ENCODE measurements at places on chromosomes 6 and 20.
A peak's percentile ranks its signal among the peaks of the same experiment; 100 is the strongest.

DNA sequence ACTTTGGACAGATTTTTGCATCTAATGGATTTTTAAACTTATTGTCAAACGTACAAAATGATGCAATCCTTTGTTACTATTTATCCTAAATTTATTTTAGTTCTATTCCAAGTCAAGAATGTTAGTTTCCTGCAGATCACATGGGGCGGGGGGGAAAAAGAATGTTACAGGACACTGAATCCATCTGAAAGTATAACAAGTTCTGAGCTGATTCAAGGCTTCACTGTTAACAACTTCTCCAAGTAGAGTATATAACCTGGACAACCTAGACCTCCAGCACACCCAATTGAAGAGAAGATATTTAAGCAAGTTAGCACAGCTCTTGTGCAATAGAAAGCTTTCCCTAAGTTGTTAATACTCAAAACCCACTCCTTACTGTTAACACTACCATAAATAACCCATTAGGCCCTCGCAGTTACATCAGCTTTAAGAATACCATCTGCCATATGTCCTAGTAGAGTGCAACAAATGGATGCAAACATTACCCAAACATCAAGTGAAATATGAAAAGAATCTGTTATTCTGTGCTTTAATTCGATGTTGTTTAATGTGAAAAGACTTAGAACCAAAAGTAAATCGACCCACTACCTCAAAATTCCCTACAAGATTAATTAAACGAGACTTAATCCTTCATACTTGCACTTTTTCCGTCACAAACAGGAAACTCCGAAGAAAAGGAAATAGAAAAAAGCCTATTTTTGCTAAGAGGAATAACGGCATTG is 1.3 kb downstream of the SEC63 start:
- H3K27ac ChIP-seq: peak overlapping the region; percentile 99
- peaks cover 7% of the 10 kb centered on the region for H3K36me3 ChIP-seq
- H3K27me3 ChIP-seq: no peaks in the 10 kb centered on the region
- H3K4me1 ChIP-seq: peaks cover 20% of the 10 kb centered on the region
- DNase-seq: no peak

DNA sequence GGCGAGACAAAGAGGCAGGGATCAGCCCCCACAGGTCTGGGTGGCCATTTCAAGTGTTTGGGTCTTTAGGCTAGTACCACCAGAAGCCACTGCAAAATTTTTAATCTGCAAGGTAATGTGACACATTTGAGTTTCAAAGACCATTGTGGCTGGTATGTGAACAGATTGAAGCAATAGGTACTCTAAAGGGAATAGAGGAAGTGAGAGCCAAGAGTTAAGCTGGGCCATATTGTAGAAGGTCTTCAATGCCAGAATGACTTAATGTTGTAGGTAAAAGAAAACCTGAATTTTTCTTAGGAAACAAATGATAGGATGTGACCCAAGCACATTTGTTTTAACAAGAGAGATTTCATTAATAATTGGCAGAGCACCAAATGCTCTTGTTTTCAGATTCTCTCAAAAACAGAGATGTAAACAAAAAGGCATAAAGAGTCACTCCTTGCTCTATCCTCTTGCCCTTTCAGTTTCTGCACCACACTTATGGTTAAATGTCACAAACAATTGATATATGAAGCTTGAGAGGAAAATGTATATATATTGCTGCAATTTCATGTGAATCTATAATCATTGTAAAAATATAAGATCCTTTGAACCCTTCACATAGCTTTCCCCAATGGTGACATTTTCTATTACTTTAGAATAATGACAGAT is 307.1 kb upstream of the PLN start:
- H3K4me1 ChIP-seq: no peaks in the 10 kb centered on the region
- DNase-seq: no peak
- no peak overlapping the region for H3K4me3 ChIP-seq
- peaks cover 40% of the 10 kb centered on the region for H3K27me3 ChIP-seq

DNA sequence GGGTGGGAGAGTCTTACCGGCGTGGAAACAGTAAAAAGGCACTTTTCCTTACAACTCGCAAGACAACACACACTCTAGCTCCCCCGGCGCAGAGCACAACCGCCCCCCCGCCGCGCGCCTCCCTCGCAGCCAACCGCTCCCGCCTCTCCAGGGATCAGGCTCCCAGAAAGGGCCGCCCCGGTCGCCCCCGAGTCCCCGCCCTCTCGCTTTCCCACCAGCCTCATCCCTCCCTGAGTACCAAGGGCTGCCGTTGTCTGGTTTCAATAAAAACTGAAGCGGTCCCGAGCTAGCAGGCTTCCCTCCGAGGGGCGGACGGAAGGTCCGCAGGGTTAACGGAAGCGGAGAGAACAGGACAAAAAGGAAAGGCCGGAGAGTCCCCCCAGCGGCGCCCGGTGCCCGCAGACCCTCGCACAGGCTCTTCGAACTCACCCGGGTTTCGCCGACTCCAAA is 804 bp downstream of the ELOVL5 start:
- H3K4me3 ChIP-seq: peak overlapping the region; percentile 95
- H3K36me3 ChIP-seq: peaks cover 3% of the 10 kb centered on the region

- no peaks in the 10 kb centered on the region for H3K27me3 ChIP-seq
- no peak for DNase-seq
- peak overlapping the region; percentile 86 for H3K27ac ChIP-seq
- H3K4me3 ChIP-seq: peak overlapping the region; percentile 15
- H3K36me3 ChIP-seq: peaks cover 20% of the 10 kb centered on the region
Measured at GRCh38 chr6:139172151-139172550, 37.3 kb downstream of the HECA start.

GRCh38 chr6:157096522-157096921 is 226.8 kb downstream of the TMEM242 start:
- H3K27me3 ChIP-seq: no peaks in the 10 kb centered on the region
- DNase-seq: no peak
- peaks cover 37% of the 10 kb centered on the region for H3K4me1 ChIP-seq
- H3K4me3 ChIP-seq: no peak overlapping the region
- peak overlapping the region; percentile 83 for H3K27ac ChIP-seq

- H3K4me1 ChIP-seq: no peaks in the 10 kb centered on the region
- no peaks in the 10 kb centered on the region for H3K36me3 ChIP-seq
- DNase-seq: no peak
- H3K27ac ChIP-seq: no peak overlapping the region
- no peak overlapping the region for H3K4me3 ChIP-seq
Measured at GRCh38 chr20:11323816-11324215, 593.9 kb upstream of the BTBD3 start.

GRCh38 chr6:38182426-38182825 is 362.9 kb downstream of the ZFAND3 start:
- no peak for DNase-seq
- H3K4me3 ChIP-seq: no peak overlapping the region
- peaks cover 3% of the 10 kb centered on the region for H3K36me3 ChIP-seq
- no peaks in the 10 kb centered on the region for H3K27me3 ChIP-seq

GRCh38 chr6:163860287-163861081 is 446.0 kb downstream of the QKI start:
- peaks cover 18% of the 10 kb centered on the region for H3K27me3 ChIP-seq
- no peak overlapping the region for H3K4me3 ChIP-seq
- DNase-seq: no peak
- H3K4me1 ChIP-seq: peaks cover 7% of the 10 kb centered on the region
- H3K27ac ChIP-seq: no peak overlapping the region
- no peaks in the 10 kb centered on the region for H3K36me3 ChIP-seq

- no peaks in the 10 kb centered on the region for H3K27me3 ChIP-seq
- H3K36me3 ChIP-seq: peaks cover 6% of the 10 kb centered on the region
Measured at GRCh38 chr6:80163754-80164187, 57.3 kb downstream of the BCKDHB start.

- peaks cover 72% of the 10 kb centered on the region for H3K27me3 ChIP-seq
- H3K4me3 ChIP-seq: no peak overlapping the region
- H3K27ac ChIP-seq: no peak overlapping the region
- no peaks in the 10 kb centered on the region for H3K36me3 ChIP-seq
- H3K4me1 ChIP-seq: peaks cover 8% of the 10 kb centered on the region
Measured at GRCh38 chr20:48455651-48456365, 372.0 kb downstream of the PREX1 start.

GRCh38 chr6:52635049-52635577 is 35.8 kb upstream of the TMEM14A start:
- H3K4me1 ChIP-seq: peaks cover 10% of the 10 kb centered on the region
- H3K27me3 ChIP-seq: peaks cover 27% of the 10 kb centered on the region
- DNase-seq: no peak
- no peak overlapping the region for H3K27ac ChIP-seq
- H3K36me3 ChIP-seq: no peaks in the 10 kb centered on the region
- no peak overlapping the region for H3K4me3 ChIP-seq

GRCh38 chr6:33935439-33936080 is 131.8 kb upstream of the MLN start:
- H3K4me3 ChIP-seq: no peak overlapping the region
- H3K36me3 ChIP-seq: peaks cover 4% of the 10 kb centered on the region

DNA sequence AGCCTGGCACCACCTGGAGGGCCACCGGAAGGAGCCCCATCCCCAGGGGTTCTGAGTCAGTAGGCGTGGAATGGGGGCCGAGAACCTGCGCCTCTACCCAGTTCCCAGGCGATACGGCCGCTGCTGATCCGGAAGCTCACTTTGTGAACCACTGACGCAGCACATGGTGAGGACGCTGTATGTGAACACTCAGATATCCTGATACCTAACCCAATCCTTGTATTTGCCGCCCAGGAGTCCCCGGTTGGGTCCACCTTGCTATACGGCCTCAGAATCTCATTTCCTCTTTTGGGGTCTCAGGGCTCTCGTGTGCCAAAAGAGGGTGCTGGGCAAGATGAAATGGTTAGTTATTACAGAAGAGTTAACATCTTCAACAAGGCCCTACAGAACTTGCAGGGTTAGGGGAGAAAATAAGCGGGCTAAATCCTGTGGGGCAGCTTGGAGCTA is 604 bp upstream of the RAB5IF start:
- DNase-seq: peak; percentile 34
- peaks cover 29% of the 10 kb centered on the region for H3K4me1 ChIP-seq
- H3K27me3 ChIP-seq: no peaks in the 10 kb centered on the region
- H3K4me3 ChIP-seq: peak overlapping the region; percentile 98
- H3K27ac ChIP-seq: peak overlapping the region; percentile 97
- no peaks in the 10 kb centered on the region for H3K36me3 ChIP-seq

GRCh38 chr20:17593902-17594301 is 24.0 kb downstream of the DSTN start:
- no peak overlapping the region for H3K4me3 ChIP-seq
- no peaks in the 10 kb centered on the region for H3K27me3 ChIP-seq
- no peaks in the 10 kb centered on the region for H3K36me3 ChIP-seq

DNA sequence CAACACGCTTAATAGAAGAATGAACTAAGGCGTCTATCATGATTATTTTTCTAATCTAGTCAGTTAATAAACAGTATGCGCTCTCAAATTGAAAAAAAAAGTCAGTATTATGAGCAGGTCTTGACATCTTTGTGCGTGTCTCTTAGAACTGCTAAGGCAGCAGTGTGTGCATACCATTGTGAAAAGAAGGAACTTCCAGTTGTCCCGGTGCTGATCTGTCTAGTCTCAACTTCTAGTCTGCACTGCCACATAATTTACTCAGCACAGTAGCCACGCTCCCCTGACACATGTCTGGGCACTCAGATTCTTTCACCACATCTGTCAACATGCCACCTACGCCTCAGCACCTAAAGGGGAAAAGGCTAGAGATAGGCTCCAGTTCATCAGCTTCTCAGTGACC is 61.1 kb upstream of the SPDEF start:
- H3K4me3 ChIP-seq: no peak overlapping the region
- H3K4me1 ChIP-seq: peaks cover 24% of the 10 kb centered on the region
- peak overlapping the region; percentile 86 for H3K27ac ChIP-seq
- H3K27me3 ChIP-seq: no peaks in the 10 kb centered on the region
- no peak for DNase-seq
- peaks cover 8% of the 10 kb centered on the region for H3K36me3 ChIP-seq

- no peak overlapping the region for H3K4me3 ChIP-seq
- peaks cover 6% of the 10 kb centered on the region for H3K36me3 ChIP-seq
- no peak for DNase-seq
- peaks cover 41% of the 10 kb centered on the region for H3K4me1 ChIP-seq
Measured at GRCh38 chr6:106637717-106638341, 8.5 kb downstream of the QRSL1 start.

DNA sequence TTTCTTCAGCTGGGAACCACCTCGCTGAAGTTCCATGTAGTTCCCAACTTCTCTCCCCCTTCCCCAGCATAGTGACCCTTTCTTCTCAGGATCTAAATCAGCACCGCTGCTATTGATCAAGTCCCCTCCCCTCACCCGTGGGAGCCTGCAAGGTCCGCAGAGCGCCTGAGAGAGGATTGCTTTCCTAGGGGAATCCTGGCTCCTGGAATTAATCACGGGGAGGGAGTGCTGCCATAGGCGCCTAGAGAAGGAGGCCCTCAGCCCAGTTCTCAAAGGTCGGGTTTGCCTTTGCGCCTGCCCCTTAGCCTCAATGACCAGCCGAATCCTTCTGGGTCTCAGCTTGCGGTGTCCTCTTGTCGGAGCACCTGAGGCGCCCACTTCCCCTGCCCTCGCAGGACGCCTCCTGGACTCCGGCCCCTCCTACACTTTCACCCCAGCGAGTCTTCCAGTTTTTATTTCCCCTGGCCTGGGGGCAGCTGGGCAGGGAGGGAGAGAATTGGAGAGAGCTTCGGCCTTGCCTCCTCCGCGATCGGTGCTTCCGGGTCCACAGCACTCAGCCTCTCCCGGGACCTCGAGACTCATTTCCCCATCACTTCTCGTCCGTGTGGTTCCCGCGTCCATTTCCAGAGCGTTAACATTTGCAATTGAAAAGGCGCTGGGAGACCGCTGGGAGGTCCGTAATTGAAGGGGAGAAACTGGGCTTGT is 3.1 kb upstream of the NKX2-2 start:
- no peak for DNase-seq
- peaks cover 29% of the 10 kb centered on the region for H3K4me1 ChIP-seq
- no peak overlapping the region for H3K27ac ChIP-seq

GRCh38 chr6:13697857-13698256 is 13.8 kb downstream of the RANBP9 start:
- no peaks in the 10 kb centered on the region for H3K27me3 ChIP-seq
- H3K4me1 ChIP-seq: peaks cover 54% of the 10 kb centered on the region
- no peak for DNase-seq
- peak overlapping the region; percentile 36 for H3K4me3 ChIP-seq
- peaks cover 7% of the 10 kb centered on the region for H3K36me3 ChIP-seq
- peak overlapping the region; percentile 78 for H3K27ac ChIP-seq

DNA sequence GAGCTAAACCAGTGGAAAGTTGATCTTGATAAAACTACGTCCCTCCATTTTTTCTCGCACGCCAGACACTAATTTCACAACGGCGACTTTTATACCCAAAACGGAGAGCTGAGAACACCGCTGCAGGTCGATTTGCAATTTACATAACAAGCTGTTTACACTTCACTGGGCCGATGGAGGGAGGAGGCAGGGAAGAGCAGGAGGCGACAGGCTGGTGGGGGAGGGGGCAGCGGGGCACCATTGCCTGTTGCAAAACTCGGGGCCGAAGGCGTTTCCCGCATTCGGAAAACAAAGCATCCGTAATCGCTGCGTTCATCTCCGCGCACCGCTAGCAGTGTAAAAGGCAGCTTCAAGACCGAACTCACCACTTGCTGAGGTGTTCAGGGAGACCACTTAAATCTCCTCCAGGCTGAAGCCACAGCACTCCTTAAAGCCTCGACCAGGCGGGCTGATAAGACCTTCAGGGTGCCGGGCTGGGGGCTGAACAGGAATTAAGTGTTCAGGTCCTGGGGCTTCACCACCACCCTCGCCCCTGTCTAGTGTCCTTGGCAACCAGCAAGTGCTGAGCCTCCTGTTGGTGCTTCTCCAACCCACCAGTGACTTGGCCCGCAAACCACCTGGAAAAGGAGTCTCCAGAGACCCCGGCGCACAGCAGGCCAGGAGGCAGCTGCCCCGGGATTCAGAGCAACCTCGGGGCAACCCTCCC is 2.0 kb upstream of the FOXC1 start:
- H3K4me3 ChIP-seq: peak overlapping the region; percentile 73
- H3K36me3 ChIP-seq: peaks cover 6% of the 10 kb centered on the region
- H3K27me3 ChIP-seq: peaks cover 64% of the 10 kb centered on the region
- peaks cover 31% of the 10 kb centered on the region for H3K4me1 ChIP-seq
- H3K27ac ChIP-seq: peak overlapping the region; percentile 65

GRCh38 chr6:40852779-40853373 is 186.1 kb downstream of the UNC5CL start:
- H3K27ac ChIP-seq: no peak overlapping the region
- H3K4me3 ChIP-seq: no peak overlapping the region
- H3K4me1 ChIP-seq: peaks cover 2% of the 10 kb centered on the region
- H3K36me3 ChIP-seq: no peaks in the 10 kb centered on the region
